Testis (tissue), 5 donors: ENCODE measurements at places on chromosomes 4 and X. TPM values are rescaled to one million over a fixed set of nuclear protein-coding genes. Genes with fewer than 3 reads are reported as not detected.

The MAGEC3 gene
- total RNA-seq = 1.2 TPM

The PABPC1L2B gene
- 0.62 TPM for total RNA-seq

The SPACA5 gene
- total RNA-seq = 9.5 TPM

The ADGRG2 gene
- total RNA-seq = 5.0 TPM

The C4orf50 gene
- 1.8 TPM for total RNA-seq

The SETD7 gene
- total RNA-seq = 65.7 TPM

The TKTL1 gene
- total RNA-seq = 224 TPM

The FMR1 gene
- total RNA-seq = 49.9 TPM

The CSAG1 gene
- total RNA-seq = not detected

- peak; percentile 85 for DNase-seq
Measured at GRCh38 chr4:2792711-2793585, at the start of gene SH3BP2. SH3BP2 (plus strand) TSS chr4:2793085; CDS start chr4:2820618, 27,533 bp downstream.

DNA sequence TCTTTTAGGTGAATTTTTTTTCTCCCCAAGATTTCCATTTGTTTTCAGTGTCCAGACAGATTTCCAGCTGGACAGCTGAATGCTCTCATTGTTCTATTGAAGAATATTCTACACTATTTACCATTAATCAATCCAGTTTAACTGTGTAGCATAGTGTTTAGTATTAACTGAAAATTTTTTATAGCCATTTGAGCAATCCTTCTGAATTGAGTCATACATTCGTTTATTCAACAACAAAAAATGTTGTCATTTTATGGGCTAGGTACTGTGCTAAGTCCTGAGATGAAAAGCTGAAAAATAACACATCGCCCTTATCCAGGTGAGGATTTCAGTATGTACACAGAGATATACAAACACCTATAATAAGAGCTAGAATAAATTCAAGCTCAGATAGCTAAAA, 223.3 kb downstream of the COL25A1 start:
- no peak for DNase-seq

DNA sequence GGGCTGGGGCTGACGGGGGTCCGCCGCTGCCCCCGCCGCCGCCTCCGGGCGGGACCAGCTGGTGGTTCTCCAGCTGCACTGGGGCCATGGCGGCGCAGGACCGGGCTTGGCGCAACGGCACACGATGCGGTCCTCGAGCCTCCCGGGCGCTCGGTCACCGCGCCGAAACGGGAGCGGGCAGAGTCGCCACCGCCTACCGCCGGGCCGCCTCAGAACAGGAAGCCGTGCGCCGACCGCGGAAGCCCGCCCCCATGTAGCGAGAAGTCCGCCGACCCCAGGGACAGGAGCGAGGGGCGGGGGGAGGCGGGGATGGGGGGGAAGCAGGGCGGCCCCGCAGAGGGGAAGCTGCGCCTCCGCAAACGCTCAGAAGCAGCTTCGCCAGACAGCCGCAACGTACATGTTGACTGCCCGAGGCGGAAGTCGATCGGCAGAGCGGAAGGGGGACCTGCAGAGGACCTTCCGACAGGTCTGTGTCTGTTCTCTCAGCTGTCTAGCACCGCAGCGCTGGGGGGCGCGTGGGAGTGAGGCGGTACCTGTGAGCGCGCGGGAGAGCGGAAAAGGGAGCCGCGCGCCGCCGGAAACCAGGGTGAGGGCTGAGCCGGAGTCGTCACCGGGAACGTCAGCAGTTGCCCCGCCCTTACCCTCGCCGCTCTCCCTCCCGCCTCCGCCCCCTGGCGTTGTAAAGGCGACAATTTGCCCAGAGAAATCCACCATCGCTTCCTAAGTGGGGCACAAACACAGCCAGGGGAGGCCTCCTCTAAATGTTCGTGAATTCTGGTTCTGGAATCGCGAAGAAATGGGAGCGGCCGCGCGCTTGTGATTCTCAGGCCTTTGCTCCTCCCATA, at the start of gene MED14:
MED14 (minus strand) TSS at position 218 of the 845 bp plus-strand sequence; CDS start at position 88, 130 bp downstream.
- DNase-seq = peak; percentile 90

- no peak for DNase-seq
Measured at GRCh38 chrX:77786365-77786680, 307 bp upstream of the ATRX start.

- DNase-seq = no peak
Measured at GRCh38 chrX:24955372-24955930, 60.3 kb downstream of the ARX start.

DNA sequence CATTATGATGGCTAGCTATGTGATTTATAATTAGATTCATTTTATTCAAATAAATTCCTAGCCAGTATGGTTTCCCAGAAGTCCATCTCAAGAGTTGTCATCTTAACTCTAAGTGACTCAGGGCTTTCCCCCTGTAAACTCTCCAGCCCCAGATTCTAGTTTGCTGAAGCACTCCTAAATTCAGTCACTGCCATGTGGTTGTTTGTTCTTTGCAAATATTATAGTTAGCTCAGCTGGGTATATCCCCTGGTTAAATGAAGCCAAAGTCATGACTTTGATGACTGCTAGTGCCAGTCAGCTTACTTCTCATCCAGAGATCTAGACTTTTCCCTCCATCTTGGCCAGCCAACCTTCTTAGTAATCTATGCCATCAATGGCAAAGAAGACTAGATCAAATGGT, 126.0 kb downstream of the GRIA3 start:
- no peak for DNase-seq

DNA sequence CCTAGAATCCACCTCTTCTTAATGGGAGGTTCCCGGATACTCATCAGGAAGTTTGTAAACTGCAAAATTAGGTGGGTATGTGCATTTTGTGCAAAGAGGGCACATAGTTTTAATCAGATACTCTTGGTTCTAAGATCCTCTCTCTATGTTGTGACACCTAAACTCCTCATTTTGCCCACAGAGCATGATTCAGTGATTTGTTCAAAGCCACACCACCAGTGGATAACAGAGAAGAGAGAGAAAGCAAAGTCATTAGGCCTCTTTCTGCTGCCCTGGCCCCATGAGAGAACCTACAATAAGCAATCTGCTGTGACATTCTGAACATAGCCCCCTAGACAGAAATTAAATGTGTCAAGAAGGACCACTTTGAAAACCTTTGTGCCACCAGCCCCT, 72.3 kb upstream of the STIM2 start:
- DNase-seq = no peak

DNA sequence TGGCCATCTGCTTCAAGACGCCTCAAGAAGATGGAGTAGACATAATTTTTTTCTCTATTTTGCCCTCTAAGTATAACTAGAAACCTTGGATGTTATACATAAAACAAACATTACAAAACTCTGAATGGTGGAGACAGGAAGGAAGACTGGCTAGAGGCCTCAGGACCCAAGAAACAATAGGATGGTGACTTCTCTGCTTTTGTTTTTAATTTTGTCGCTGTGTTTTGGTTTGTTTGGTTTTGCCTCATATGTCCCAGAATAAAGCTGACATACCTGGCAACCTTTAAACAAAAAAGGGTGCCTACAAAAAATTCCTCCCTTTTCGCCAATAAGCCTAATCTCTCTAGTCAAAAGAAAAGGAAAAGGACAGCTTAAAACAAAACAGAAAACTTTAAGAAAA, 109.1 kb downstream of the PPP4R3C start:
- no peak for DNase-seq

DNA sequence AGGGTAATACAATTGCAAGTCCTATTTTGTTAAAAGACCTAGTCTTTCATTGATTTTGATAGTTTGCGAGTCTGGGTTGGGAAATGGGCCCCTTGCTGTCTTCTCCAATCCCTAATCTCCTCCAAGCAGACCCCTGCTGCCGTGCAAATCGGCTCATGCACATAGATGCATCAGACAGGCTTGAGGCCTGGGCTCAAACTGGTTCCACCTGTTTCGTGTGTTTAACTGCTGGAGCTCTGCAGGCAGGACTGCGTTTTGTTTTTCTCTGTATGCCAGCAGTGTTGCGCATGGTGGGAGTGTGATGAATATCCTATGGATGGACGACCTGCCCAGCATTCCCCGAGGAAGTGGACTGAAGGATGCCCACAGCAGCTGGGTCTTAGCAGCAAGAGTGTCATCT, 133.9 kb downstream of the PDGFRA start:
- DNase-seq = no peak

GRCh38 chr4:154421618-154422017, 70.0 kb downstream of the DCHS2 start:
- no peak for DNase-seq

DNA sequence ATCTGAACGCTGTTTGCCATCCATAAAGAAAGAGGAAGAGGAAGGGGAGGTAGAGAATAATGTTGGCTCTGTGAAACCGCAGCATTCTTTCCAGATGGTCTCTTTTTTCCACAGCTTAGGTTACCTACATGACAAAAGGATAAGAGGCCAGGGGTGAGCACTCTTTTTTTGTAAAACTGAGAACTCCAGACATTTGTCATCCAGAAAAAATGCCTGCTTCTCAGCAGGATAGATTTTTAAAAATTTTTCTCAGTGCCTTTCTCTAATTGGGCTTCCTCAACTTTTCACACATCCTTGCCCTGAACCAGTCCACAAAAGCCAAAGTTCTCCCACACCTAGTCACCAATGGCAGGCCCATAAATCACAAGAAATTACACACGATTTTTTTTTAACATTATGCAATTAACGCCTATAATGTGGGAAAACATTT, 158.1 kb upstream of the TENM3 start:
- DNase-seq = no peak

DNA sequence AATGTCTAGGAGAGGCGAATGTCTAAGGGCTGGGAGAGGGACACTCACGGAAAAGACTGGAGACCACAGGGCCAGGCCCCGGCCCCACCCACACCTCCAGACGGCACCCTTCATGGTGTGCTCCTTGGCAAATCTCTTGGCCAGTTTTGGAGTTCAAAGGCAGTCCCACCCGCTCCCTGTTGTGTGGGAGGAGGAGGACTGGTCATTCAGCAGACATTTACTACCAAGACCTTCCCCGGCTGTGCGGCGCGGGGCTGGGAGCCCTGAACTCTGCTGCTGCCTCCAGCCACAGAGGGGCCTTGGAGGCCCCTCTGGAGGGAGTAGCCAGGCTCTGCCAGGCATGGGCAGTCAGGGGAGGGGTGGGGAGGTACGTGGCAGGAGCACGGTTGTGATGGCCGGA, 8.7 kb upstream of the TBC1D14 start:
- no peak for DNase-seq

DNA sequence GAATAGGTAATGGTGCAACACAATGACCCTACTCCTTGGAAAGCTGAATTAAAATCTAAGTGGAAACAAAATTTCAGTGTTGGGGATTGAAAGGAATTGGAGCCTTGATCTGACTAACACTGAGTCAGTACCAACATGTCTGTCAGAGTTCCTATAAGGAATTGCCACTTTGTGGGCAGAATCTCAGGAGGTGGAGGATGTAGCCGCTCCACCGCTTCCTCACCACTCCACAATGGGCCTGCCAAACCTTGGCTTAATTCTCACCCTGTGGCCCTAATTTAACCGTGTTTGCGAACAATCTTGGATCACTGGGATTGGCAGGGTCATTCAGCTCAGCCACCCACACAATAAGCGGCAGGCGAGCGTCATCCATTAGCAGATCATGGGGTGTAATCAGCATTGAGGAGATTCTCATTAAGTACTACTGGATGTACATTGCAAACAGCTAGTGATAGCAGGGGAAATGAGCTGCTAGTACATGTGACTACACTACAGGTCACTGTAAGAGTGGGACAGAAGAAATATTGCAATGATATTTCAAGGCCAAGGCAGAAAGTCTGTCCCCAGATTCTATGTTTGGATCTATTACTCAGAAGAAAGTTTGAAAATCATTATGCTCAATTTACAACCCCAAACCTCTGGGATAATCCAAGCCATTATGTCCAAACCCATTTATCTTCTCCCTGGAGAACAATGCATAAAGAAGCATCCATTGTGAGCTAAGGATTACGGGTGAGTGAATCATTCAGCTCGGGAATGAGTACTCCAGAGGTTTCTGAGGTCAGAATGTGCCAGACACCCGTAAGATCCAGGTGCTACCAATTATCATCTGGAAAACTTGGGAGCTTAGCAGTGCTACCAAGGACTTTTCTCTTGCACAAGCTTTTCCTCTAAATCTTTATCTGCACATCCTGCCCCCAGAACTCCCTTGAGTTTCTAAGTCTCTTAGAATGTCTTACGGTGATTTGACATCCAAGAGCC, 5.8 kb downstream of the SRPX start:
- no peak for DNase-seq

GRCh38 chr4:26916195-26916594, 55.6 kb downstream of the STIM2 start:
- DNase-seq = no peak

DNA sequence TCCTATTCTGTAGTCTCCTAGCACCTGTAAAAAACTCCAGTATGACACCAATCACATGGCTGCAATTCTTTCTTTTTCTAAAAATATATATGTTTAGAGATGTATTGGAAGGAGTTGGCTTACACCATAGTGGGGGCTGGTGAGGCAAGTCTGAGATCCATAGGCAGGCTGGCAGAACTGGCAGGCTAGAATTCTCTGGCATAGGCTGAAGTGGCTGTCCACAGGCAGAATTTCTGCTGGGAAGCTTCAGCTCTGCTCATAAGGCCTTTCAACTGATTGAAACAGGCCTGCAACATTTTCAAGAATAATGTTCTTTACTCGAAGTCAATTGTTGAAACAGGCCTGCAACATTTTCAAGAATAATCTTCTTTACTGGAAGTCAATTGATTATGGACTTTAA, 37.0 kb downstream of the FGF2 start:
- DNase-seq = no peak

DNA sequence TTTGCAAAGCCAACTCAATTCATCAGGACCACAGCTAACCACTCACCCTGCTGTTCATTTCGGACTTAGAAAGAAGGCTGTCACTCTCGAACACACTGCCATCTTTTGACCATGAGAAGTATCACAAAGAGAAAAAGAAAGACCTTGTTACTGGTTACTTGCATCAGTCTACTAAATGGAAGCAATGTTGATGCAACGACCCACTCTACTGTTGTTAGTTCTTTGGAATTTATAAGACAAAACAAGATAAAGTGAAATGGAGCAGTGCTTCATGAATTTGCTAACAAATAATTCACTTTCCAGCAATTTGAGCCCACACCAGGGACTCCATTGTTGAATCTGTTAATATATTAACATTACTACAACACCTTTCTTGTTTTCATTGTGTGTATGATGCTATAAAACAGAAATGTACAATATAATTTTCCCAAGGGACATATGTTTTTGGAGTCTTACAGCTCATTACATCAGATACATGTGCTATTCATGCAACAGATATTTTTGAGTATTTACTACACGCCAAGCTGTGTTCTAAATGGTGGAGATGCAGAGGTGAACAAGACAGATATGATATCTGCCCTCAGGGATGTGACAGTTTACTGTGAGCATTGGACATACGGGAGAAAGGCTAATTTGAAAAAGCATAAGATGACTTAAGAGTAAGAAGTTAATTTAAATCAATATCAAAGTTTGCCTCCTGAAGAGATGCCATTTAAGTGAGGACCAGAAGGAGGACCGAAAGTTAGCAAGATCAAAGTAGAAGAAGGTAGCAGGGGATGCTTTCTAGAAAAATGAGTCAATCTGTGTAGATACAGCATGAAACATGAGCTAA, 87.2 kb downstream of the AREG start:
- DNase-seq = peak; percentile 33

DNA sequence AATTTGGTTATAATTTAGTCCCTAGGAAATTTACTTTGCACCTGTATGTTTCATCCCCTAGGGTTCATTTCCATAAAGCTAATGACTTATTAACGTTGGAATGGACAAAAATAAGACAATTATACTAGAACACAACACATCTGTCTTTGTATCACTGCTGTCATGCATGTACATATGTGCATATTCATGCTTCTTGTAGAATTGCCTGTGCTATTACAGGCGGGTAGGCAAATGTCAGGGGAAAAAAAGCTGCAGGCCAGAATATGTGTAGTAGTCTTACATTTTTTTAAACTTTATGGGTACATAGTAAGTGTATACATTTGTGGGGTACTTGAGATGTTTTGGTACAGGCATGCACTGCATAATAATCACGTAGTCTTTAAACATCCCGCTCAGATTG, 209.6 kb downstream of the NLGN4X start:
- no peak for DNase-seq
